ENCODE measurements at places on chromosomes 16 and 17. TPM values are rescaled to one million over a fixed set of nuclear protein-coding genes. Genes with fewer than 3 reads are reported as not detected.

- DNase-seq: no peak
Observed at GRCh38 chr17:79737046-79737921, 6.5 kb downstream of the ENPP7 start.

DNA sequence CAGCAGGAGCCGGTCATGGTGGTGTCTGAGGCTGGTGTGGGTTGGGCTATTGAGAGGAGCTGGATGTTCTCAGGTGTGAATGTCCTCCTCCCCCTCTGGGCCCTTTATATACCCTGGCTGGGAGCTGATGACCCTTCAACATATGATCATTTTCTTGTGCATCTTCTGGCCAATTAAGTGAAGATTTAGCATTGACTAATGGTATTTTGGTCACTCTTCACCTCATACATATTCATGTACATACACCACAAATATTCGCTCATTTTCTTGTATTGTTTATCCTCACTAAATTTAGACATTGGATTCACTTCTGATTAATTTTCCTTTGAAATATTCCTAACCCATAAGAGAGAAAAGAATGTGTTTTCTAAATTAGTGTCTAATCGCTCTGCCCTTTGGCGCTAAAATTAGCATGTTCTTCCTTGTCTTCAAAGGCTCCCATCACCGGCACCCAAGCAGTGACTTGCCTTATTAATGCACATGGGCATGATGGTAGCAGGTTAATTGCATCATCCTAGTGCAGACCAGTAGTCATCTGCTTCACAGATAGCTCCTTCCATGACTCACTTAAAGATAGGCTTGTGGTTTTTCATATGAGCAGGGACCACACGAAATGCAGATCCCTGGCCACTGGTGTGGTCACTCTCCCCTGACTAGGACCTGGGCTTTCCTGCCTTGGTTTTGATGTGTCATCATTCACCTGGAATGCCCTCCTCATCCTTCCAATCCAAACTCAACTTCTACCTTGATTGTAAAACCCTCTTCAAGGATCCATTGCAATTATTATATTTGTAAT lies at the start of gene KRTAP2-4:
TSS of gene KRTAP2-4 (minus strand) at position 51 of the 796 bp plus-strand sequence. CDS start at position 17, 34 bp downstream.
- DNase-seq: peak; percentile 96

DNA sequence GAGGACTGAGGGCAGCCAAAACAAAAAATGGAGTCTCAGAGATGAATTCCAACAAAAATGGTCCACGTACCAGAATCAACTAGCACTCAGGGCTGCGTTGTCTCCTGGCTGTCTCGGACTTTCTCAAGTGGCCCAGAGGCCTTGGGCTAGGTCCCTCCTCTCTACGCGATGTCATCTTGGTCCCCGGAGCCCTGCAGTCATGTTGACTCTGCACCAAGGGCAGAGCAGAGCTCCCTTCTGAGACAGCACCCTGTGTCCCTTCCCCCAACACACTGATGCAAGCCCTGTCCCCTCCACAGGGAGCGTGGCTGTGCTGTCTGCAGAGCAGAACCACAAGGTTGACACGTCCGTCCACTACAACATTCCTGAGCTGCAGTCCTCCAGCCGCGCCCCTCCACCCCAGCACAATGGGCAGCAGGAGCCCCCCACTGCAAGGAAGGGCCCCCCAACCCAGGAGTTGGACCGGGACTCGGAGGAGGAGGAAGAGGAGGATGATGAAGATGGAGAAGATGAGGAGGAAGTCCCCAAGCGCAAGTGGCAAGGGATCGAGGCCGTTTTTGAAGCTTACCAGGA lies 20.8 kb downstream of the GINS2 start:
- DNase-seq: no peak

DNA sequence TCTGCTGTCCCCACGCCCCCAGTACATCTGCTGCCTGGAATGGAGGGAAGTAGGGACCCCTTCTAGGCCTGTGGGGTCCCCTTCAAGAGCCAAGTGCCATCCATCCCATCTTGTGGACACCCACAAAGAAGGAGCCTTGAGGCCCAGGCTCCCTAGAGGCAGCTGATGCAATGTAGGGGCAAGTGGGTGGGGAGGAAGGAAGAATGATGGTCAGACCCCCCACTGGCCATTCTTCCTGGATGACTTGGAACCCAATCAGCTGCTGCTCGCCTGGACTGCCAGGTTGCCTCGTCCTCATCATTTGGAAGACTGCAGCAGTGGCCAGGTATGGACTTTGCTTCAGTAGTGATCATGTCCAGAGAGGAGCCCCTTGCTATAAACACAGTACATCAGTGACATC lies 48.9 kb downstream of the SMPD3 start:
- DNase-seq: peak; percentile 18

- peak; percentile 94 for DNase-seq
Observed at GRCh38 chr17:41579484-41580243, 7.0 kb downstream of the KRT14 start.

- DNase-seq: no peak
Observed at GRCh38 chr17:45008216-45008615, 40.1 kb upstream of the C1QL1 start.

GRCh38 chr16:78479723-78480122 lies 380.3 kb downstream of the WWOX start:
- no peak for DNase-seq

DNA sequence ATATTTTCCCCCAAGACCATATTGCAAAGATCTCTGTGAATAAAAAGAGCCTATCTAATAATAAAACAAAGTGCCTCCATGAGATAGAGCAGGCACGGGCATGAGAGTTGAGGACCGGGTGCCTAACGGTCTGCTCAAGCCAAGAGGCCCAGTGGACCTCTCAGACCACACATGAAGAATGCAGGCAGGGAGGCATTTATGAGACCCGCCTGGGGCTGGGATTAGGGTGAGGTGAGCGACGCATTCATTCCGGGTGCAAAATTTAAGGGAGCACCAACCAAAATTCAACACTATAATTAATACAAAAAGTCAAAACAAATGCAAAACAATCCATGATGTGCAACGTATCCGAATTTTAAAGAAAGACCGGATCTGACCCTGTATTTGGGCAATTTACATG lies 108.5 kb downstream of the MAF start:
- DNase-seq: no peak

- no peak for DNase-seq
Observed at GRCh38 chr17:38797828-38798227, 1.5 kb downstream of the PIP4K2B start.

- DNase-seq: no peak
Observed at GRCh38 chr17:50451943-50452629, 16.6 kb downstream of the CHAD start.

GRCh38 chr17:17635126-17635525 lies 43.6 kb upstream of the PEMT start:
- no peak for DNase-seq

DNA sequence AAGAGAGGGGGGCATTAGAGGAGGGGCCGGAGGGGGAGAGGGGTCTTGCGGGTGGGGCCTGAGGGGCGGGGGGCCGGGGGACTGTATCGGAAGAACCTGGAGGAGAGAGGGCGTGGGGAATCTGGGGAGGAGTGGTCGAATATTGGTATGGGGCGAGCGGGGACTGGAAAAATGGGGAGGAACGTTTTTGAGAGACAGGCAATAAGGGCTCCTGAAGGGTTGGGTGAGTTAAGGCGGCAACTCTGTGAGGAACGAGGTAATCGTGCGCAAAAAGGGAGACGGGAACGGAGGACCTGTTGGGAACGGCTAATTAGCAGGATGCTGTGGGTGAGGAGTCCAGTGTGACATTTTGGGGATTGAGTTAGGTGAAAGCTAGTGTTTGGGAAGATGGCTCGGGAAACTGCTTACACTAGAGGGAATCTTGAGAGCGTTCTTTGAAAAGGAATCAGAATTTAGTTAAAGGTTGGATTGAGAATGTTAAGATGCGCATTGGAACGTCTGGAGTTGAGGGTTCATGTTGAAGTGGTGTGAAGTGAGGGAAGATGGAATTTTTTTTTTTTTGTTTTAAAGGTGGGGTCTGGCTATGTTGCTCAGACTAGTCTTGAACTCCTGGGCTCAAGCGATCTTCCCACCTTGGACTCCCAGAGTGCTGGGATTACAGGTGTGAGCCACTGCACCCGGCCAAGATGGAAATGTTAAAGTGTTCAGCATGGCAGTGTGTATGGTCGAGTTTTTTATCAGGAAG lies 662 bp downstream of the WIPF2 start:
- peak; percentile 73 for DNase-seq

DNA sequence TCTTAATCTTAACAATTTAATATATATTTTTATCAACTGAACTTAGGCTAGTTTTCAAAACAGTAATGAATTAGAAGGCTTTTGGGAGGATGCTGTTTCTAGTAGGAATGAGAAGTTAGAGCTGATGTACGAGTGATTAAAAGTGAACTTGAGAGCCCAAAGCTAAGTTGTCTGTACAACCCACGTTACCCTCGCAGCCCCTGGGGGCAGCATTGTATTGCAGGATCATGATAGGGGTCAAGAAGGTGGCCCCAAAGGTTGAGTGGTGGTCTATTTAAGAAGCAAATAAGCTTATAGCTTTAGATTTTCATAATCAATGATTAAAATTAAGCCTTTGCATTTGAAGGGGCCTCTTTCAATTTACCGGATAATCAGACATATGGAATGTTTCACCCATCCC lies 33.7 kb upstream of the ALDH3A2 start:
- no peak for DNase-seq

DNA sequence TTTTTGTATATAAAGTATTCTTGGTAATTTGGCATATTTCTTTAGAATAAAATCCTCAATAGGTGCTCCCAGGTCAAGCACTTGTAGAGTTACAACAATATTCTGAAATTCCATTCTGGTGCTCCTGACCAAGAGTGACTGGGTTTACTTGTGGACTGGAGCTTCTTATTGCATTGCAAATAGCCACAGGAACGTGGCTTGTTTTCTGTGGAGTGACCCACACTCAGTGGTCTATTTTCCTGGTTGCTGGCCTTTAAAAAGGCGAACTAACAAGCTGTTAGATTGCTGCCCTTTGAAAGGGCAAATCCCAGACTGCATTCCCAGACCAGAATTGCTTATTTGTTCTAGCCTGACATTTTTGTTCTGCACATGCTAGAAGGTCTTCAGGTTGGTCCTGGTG lies 658.8 kb upstream of the GOT2 start:
- no peak for DNase-seq

DNA sequence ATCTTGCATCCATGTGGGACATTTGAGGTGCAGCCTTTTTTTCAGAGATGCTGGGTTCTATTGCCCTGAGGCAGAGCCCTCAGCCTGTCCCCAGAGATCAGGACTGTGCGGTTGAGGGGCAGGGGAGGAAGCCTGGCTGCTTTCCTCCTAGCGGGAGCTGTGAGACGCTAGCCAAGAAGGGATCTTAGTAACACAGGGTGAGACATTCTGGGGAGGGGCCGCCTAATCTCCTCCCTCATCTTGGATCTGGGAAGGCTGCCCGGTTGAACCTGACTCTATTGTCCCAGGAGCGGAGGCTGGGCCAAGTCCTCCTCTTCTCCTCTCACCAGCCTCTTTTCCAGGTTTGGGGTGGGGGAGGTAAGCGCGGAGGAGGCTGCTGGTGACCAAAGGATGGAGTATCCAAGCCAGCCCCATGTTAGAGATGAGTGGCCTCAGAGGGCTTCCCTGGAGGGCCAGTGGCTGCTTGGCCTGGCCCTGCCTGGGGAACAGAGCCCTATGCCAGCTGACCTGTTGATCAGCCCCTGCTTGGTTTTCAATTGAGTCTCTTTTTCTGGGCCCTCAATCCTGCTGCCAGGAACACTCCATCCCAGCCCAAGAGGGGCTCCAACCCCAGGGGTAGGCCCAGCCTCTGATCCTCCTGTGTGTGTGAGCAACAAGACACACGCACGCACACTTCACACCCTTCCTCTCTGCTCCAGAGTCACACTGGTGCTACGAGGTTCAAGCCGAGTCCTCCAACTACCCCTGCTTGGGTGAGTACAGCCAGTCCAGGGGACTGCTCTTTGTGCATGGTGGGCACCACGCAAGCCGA lies 5.0 kb downstream of the CA4 start:
- DNase-seq: peak; percentile 61

DNA sequence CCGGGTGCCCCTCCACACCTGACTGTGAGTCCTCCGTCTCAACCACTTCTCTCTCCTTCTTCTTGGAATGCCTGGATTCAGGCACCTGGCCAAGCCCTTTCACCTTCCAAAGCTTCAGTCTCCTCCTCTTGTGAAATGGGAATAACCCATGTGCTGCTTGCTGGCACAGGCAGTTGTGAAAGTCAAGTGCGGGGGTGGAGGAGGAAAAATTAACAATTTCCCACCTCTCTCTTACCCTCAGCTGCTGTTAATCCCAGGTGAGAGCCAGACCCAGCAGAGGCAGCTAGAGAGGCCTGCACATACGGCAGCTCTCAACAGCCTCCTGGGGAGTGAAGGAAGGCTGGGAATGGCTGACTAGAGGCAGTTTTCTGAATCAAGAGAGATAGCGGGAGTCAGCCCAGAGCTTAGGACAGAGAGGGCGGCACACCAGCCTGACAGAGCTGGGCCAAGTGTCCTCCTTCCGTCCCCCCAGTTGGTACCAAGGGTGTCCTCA lies 77.9 kb upstream of the LGALS9 start:
- DNase-seq: no peak

- peak; percentile 51 for DNase-seq
Observed at GRCh38 chr16:74813109-74813641, 38.6 kb upstream of the FA2H start.

GRCh38 chr17:30970831-30971567 lies at the start of gene RNF135:
RNF135 (plus strand) TSS chr17:30971039; CDS start chr17:30971074, 35 bp downstream.
- DNase-seq: peak; percentile 89

- no peak for DNase-seq
Observed at GRCh38 chr16:27531186-27531585, 18.5 kb downstream of the GTF3C1 start.

- no peak for DNase-seq
Observed at GRCh38 chr16:17448640-17449638, 21.8 kb downstream of the XYLT1 start.

DNA sequence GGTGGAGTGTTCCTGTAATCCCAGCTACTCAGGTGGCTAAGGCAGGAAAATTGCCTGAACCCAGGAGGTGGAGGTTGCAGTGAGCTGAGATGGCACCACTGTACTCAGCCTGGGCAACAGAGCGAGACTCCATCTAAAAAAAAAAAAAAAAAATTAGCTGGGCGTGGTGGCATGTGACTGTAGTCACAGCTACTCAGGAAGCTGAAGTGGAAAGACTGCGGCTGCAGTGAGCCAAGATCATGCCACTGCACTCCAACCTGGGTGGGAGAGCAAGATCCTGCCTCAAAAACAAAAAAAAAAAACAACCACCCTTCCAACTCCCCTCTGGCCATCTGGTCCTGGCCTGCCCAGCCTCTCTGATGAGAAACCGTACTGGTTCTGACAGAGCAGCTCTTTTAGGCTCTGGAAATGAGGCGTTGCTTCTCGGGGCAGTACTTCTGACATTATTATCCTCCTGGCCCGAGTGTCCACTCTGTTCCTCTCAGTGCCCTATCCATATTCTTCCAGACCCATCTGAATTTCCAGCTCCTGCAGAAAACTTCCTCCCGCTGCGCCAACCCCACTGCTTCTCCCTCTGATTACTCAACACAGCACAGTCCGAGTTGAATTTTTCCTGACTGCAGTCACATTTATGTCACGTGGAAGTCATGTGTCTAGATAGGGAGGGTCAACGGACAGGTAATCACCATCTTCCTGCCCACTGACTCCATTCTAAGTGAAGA lies 13.3 kb downstream of the GGA2 start:
- peak; percentile 74 for DNase-seq

The MMD gene
- 14.0 TPM for total RNA-seq

The EXOC3L1 gene
- total RNA-seq: 0.50 TPM

The C17orf67 gene
- total RNA-seq: 1.8 TPM

The CCL4 gene
- total RNA-seq: not detected

The CLDN7 gene
- 1.2 TPM for total RNA-seq

The CSH2 gene
- not detected for total RNA-seq

The CCL14 gene
- not detected for total RNA-seq

The RHBDF1 gene
- total RNA-seq: 43.7 TPM

The ACSM3 gene
- total RNA-seq: 1.00 TPM

The HBM gene
- not detected for total RNA-seq

The GNGT2 gene
- total RNA-seq: not detected

The PRSS33 gene
- total RNA-seq: 0.36 TPM

Data from A172 (cell line).